ENCODE measurements at places on chromosomes 4 and X. TPM values are rescaled to one million over a fixed set of nuclear protein-coding genes. Genes with fewer than 3 reads are reported as not detected.

The PNMA6A gene
- total RNA-seq, result 1.2 TPM

DNA sequence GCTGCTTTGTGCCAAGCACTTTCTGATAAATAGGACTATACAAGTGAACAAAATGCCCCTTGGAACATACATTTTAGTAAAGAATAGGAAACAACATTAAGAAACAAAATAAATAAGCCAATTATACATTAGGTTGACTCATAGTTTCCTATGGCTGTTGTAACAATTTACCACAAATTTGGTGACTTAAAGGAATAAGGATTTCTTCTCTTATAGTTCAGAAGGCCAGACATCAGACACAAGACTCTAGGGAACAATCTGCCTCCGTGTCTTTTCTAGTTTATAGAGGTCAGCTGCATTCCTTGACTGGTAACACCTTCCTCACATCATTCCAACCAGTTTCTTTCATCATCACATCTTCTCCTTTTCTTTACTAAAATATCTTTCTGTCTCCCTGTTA, 235.9 kb upstream of the PCDH18 start:
- no peak for DNase-seq
- H3K4me3 ChIP-seq, result no peak overlapping the region
- H3K27ac ChIP-seq, result no peak overlapping the region
- no peaks in the 10 kb centered on the region for H3K36me3 ChIP-seq
- H3K27me3 ChIP-seq, result no peaks in the 10 kb centered on the region
- no peaks in the 10 kb centered on the region for H3K4me1 ChIP-seq

GRCh38 chr4:118755438-118756226, 70.4 kb downstream of the METTL14 start:
- H3K4me1 ChIP-seq, result peaks cover 87% of the 10 kb centered on the region
- DNase-seq, result no peak
- H3K27ac ChIP-seq, result peak overlapping the region; percentile 89

DNA sequence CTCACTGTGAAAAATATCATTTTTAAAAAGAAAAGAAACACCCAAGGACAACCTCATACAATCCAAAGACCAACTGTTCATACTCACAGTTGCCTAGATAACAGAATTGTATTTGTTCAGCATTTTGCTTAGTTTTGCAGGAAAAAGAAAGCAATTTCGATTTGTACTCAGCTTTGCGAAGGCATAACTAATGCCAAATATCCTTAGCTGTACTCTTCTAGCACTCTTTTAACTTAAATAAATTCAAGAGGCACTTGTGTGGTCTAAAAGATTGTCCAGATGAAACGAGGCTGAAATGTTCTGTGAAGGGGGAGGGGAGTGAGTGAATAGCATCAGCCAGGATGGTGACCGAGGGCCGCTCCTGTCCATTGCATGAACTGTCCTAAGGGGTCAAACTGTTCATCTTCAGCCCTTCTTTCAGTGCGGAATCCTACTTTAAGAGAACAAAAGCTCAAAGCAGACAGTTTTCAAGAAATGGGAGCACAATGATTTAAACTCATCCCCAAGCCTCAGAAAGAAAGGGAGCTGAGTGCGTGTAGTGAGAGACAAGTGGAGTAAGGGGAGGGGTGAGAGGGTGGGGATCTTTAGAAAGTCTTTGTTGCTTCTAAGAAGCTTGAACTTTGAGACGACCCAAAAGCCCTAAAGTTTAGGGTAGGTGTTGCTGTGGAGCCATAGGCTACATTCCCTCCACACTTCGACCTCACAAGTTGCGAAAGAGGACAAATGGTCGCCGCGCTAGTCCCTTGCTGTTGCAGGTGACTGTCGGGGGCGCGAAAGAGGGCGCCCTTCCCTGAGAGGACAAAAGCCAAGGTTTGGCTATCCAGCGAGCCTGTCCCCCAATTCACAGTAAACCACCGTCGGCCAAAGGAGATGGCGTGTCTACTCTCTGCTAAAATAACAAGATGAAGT, 4.0 kb upstream of the NEUROG2 start:
- no peak overlapping the region for H3K27ac ChIP-seq
- H3K27me3 ChIP-seq, result peaks cover 24% of the 10 kb centered on the region
- DNase-seq, result no peak
- no peaks in the 10 kb centered on the region for H3K36me3 ChIP-seq
- H3K4me3 ChIP-seq, result no peak overlapping the region

The MAGEA12 gene
- not detected for total RNA-seq

- no peaks in the 10 kb centered on the region for H3K36me3 ChIP-seq
- no peaks in the 10 kb centered on the region for H3K27me3 ChIP-seq
- H3K27ac ChIP-seq, result no peak overlapping the region
These were observed 2.0 kb upstream of the CFAP97 start for GRCh38 chr4:185205697-185206342.

- H3K4me1 ChIP-seq, result no peaks in the 10 kb centered on the region
- H3K27me3 ChIP-seq, result no peaks in the 10 kb centered on the region
- no peaks in the 10 kb centered on the region for H3K36me3 ChIP-seq
- no peak overlapping the region for H3K27ac ChIP-seq
- no peak overlapping the region for H3K4me3 ChIP-seq
These were observed 33.2 kb downstream of the UNC5C start for GRCh38 chr4:95515589-95515988.

- H3K27ac ChIP-seq, result peak overlapping the region; percentile 79
- no peak for DNase-seq
- H3K27me3 ChIP-seq, result no peaks in the 10 kb centered on the region
These were observed 67.4 kb downstream of the APBB2 start for GRCh38 chr4:41146716-41147506.

DNA sequence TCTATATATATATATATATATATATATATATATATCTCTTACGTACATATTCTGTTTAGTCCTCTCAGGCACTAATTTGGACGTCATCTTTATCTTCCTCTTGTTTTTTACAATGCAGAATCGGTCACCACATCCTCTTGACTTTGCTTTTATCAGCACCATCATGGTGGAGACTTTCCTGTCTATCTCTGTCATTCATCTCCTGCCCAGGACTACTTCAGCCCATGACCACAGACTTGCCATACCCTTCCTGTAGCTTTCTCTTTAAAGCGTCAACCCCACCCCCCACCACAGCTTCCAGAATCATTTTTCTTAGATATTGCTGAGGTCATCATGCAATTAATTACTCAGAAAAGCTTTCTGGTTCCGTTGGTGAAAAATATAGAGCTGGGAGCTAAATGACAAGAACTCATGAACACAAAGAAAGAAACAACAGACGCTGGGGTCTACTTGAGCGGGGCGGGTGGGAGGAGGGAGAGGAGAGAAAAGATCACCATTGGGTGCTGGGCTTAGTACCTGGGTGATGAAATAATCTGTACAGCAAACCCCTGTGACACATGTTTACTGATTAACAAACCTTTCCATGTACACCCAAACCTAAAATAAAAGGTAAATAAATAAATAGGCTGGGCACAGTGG, 30.5 kb upstream of the PRKX start:
- H3K27me3 ChIP-seq, result no peaks in the 10 kb centered on the region
- no peaks in the 10 kb centered on the region for H3K36me3 ChIP-seq
- H3K27ac ChIP-seq, result no peak overlapping the region
- no peaks in the 10 kb centered on the region for H3K4me1 ChIP-seq
- no peak overlapping the region for H3K4me3 ChIP-seq

- no peaks in the 10 kb centered on the region for H3K4me1 ChIP-seq
- no peak overlapping the region for H3K4me3 ChIP-seq
These were observed 81.3 kb upstream of the LIMCH1 start for GRCh38 chr4:41456559-41457101.

Data from vagina (tissue), 2 donors.